ENCODE measurements at places on chromosomes 12 and 14.
A peak's percentile ranks its signal among the peaks of the same experiment; 100 is the strongest.

- no peak for DNase-seq
These were observed 610.6 kb upstream of the TBX3 start for GRCh38 chr12:115294453-115295133.

DNA sequence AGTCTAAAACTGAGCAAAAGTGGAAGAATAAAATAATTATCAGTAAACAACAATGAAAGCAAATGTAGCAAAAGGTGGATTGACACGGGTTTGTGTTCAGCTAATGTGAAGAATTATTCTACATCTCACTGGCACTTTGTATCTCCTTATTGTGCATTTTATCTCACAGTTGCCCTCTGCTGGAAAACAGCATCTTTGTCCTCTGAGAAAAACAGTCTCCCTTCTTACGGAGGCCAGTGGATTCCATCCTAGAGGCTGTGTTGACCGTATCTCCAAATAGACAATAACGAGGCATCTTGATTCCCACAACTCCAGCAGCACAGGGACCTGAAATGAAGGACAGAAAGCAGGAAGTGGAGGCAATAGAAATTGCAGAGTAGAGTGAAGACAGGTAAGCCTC, 51.3 kb upstream of the PLBD1 start:
- DNase-seq: no peak

DNA sequence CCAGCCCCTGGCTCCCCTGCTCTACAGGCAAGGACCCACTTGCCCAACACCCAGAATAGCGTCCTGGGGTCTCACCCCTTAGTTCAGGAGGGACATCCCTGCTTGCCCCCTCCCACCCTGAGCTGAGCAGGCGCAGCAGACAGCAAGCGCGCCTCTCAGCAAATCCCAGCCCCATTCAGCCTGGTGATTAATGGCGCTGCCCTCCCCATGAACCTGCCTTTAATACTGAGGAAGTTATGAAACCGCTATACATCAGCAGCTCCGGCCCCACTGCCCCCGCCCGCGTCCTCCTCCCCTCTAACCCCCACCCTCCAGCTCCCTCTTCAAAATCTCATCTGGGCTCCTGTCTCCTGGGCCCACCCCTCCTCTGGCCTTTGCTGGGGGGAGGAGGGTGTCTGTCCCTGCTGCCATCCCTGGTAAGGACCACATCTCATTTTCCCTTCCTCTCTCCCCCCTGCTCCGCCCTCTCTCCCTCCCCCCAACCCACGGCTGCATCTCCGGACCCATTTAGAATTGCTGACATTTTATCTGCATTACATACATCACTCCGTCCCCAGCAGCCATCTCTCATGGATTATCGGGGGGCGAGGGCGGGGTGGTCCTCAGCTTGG, 7.1 kb upstream of the SMUG1 start:
- DNase-seq: no peak

DNA sequence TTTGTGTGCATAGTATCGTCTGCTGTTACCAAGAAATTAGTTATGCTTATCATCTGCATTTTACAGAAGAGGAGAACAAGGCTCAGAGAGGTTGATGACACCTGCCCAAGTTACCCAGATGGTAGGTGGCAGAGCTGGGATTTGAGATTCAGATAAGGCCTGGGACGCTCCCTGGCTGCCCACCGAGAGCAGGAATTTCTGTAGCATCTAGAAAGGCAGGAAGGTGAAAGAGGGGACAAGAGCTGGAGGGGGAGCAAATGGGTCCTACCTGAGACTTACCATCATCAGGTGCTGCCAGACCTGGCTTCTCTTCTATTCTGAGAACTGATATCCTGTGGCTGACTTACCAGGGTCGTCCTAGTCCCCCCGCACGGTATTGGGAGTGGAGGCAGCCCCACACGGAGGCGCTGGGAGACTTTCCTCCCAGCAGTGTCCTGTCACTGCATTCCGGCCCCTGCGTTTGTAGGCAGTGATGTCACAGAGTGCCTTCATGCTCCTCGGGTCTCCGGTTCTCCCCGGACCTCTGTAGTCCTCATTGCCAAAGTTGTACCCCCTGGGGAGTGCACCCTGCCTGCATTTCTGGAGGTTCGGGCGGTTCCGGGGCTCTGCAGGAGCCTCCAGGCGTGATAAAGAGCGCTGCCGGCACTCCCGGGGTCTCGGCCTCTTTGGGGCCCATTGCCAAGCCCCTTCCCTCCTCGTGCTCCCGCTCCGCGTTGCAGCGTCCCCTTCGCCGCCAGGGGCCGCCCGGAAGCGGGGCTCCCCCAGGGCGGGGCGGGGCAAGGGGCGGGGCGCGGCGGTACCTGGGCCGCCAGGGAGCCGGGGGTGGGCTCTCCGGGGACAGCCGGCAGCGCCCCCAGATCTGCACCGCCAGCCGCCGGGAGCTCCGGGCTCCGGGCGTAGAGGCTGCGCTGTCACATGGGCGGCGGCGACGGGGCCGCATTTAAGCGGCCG, at the start of gene CABP1:
TSS of gene CABP1 (plus strand) at position 856 of the 951 bp plus-strand sequence. CDS start at position 916, 60 bp downstream.
- DNase-seq: peak; percentile 73

- no peak for DNase-seq
These were observed 178.4 kb upstream of the PARP11 start for GRCh38 chr12:4051596-4051995.

DNA sequence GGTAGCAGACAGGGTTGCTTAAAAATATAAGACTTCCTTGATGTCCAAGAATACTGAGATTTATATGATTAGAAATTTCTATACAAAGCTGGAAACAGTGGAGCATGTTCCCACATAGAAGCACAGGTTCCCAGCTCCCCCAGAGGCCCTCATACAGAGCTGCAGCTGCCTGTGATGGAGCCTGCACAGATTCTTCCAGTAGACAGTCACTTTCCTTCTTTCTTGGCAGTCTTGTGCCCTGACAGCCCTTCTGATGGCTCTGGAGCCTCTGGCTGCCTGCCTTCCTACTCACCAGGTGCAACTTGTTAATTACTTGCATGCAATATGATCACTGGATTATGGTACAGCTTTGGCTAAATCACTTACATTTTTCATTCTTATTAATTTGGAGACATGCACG, 44.4 kb downstream of the BICD1 start:
- DNase-seq: no peak

- DNase-seq: no peak
These were observed 498.3 kb upstream of the NOVA1 start for GRCh38 chr14:27096091-27096490.

GRCh38 chr14:63241096-63241495, 36.9 kb downstream of the RHOJ start:
- DNase-seq: no peak

GRCh38 chr12:60231303-60231702, 635.5 kb downstream of the SLC16A7 start:
- DNase-seq: no peak

GRCh38 chr12:52670961-52671360, 9.2 kb downstream of the KRT1 start:
- no peak for DNase-seq

- DNase-seq: no peak
These were observed 334.3 kb upstream of the SYT1 start for GRCh38 chr12:78530100-78530765.

DNA sequence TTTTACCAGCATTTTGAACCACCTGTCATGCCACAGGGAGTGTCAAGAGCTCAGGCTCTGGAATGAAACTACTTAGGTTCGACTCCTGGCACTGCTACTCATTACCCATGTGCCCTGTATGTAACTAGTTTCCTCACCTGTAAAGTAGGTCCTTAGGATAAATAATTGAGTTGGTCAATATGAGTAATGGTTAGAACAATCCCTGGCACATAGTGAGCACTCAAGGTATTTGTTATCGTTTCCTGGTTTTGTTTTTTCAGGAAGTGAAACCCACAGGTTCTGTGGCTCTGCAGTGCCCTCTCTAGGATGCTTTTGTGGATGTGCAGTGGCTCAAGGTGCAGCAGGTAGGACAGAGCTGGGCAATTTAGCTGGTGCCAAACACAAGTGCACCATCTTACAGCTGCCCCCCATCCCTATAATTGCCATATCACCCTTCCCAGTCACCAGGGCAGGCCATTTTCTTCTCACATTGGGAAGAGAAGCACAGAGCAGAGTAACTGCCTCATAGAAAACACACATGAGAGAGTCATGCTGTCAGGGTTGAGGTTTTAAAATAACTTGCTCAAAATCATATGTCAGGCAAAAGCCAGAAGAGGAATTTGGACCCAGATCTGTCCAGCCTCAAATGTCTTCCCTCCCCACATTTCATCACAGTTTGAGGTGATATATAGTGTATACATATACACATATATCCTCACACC, 297.5 kb downstream of the RPAP3 start:
- peak; percentile 2 for DNase-seq

- DNase-seq: no peak
These were observed 1.8 kb upstream of the FAM222A start for GRCh38 chr12:109711596-109712461.

DNA sequence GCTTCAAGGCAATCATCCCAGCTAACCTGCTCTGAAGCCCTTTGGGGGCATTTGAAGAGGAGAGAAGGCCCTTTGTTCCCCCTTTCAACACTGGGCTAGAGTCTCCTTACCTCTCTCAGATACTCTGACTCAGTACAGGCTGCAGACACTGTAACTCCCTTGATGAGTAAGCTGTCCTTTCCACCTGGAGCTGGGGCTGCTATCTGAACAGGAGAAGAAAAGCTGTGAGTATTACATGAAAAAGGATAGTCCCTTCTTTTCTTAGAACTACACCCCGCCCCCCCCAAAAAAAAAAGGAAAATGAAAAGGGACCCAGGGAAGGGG, 186.6 kb upstream of the PLEKHG7 start:
- DNase-seq: no peak

DNA sequence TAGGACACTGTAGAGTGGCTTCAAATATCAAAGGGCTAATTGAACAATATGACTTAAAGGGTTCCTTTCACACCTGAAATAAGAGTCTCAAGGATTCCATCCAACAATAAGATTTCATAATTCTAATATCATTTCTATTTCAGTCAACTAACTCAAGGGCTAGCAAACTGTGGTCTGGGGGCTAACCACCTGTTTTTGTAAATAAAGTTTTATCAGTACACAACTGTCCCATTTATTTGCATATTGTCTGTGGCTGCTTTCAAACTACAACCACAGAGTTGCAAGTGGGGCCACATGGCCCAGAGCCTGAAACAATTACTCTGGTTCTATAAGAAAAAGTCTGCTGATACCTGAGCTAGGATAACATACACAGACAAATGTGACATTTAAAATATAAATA, 29.1 kb downstream of the MED13L start:
- DNase-seq: no peak

DNA sequence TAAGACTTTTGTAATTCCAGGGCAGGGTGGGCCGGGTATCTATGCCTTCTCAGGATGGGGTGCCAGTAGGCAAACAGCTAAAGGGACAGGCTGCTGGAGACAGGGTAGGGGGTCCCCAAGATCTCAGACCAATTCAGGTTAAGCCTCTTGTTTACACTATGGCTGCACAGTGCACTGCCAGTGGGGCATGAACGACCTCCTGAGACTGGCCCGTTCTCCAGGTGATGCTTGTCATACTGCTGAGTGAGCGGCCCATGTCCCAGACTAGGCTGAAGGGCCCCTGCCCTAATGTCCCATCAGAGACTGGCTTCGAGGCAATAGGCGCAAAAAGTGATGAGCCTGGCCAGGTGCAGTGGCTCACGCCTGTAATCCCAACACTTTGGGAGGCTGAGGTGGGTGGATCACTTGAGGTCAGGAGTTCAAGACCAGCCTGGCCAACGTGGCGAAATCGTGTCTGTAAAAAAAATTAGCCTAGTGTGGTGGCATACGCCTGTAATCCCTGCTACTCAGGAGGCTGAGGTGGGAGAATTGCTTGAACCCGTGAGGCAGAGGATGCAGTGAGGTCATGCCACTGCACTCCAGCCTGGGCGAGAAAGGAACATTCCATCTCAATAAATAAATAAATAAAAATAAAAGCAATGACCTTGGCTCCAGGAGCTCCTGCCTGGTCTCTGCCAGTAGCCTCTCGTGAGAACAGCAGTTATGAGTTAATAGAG, 12.6 kb downstream of the SLC25A29 start:
- no peak for DNase-seq

DNA sequence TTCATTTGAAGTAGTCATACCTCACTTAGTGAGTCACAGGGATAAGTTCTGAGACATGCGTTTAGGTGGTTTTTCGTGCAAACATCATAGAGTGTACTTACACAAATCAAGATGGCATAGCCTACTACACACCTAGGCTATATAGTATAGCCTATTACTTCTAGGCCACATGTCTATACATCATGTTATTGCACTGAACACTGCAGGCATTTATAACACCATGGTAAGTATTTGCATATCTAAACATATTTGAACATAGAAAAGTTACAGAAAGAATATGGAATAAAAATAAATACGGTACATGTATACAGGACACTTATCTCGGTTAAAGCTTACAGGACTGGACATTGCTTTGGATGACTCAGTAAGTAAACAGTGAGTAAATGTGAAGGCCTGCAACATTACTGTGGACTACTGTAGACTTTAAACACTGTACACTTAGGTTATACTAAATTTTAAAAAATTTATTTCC, 670.6 kb downstream of the SLC16A7 start:
- DNase-seq: no peak

DNA sequence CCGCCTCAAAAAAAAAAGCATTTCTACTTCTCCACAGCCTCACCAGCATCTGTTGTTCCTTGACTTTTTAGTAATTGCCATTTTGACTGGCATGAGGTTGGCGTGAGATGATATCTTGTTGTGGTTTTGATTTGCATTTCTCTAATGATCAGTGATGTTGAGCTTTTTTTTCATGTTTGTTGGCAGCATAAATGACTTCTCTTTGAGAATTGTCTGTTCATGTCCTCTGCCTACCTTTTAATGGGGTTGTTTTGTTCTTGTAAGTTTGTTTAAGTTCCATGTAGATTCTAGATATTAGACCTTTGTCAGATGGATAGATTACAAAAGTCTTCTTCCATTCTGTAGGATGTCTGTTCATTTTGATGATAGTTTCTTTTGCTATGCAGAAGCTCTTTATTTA, 182.9 kb downstream of the FOXG1 start:
- no peak for DNase-seq

GRCh38 chr12:43976027-43976426, 140.1 kb downstream of the TMEM117 start:
- DNase-seq: no peak

DNA sequence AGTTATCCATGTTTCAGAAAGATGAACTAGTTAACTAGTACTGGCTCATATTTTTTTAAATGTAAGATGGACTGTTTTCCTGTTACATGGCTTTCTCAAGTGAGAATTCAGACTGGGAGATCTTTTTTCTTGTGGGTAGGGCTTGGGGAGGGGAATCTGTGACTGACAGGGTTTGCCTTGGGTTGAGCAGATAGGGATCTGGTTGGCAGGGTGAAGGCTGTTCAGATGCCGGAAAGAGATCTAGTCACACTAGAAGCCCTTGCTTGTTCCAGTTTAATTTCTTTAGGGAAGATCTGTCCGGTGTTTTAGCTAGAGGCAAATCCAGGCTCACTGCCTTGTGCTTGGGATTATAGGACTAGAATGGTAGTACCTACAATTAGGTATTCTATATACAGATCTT, 63.2 kb downstream of the FBXO33 start:
- DNase-seq: no peak

Data from effector CD8-positive, alpha-beta T cell (primary cell).